Right renal cortex interstitium (tissue), 3 donors: ENCODE measurements at places on chromosomes 4 and X.

DNA sequence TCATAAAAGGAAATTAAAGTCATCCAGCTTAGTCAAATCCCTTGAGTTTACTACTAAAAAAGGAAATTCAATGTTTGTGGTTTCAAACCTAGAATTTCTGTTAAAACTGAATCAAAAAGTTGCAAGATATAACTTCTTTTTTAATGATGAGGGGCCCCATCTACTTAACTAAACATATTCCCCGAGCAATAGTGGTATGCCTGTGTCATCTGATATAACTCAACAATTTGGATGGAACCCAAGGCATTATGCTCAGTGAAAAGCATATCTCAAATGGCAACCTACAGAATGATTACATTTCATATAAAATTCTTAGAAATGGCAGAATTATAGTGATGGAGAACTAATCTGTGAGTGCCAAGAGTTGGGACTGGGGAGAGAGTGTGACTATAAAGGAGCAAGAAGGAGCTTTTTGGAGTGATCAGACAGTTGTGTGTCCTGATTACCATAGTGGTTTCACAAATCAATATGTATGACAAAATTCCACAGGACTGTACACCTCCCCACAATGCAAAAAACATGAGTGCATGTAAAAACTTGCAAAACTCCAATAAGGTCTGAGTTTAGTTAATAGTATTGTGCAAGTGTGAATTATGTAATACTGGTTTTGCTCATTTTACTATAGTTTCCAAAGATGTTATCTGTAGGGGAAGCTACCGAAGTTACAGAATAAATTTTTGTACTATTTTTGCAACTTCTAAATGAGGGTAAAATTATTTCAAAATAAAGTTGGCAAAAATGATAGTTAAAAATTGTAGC, 323.2 kb downstream of the ARHGAP24 start:
- DNase-seq: no peak

GRCh38 chr4:78596111-78596742, 44.7 kb downstream of the ANXA3 start:
- DNase-seq: no peak

DNA sequence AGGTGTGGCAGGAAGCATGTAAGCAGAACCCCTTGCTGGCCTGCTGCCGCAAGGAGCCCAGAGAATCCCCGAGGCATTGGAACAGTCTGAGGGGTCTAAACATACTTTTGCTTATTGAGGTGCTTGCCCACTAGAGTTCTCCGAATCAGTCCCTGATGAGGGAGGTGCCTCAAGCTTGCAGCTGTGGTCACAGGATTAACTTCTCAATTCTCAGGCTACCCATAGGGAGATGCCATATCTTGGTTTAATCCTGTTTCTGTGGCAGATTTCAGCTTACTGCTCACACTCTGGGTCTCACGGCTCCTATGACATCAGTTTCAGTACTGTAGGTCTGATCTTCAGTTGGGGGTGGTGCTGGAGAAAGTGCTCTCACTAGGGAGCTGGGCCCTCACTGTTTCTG, 39.9 kb downstream of the CCNG2 start:
- no peak for DNase-seq

DNA sequence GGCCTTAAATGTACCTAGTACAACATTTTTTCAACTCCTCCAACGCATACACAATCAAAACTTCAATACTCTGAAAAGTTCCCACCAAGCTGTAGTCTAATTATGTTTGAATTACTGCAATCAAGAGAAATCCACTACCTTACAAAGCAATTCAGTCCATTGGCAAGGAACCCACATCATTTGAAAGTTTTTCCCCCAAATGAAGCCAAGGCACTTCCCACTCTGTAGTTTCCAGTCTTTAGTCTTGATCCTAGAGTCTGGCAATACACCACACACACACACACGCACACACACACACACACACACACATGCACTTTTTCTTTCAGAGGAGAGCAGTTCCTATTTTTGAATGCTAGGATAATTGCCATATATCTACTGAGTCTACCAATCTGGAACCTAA, 79.6 kb downstream of the ANTXR2 start:
- no peak for DNase-seq

DNA sequence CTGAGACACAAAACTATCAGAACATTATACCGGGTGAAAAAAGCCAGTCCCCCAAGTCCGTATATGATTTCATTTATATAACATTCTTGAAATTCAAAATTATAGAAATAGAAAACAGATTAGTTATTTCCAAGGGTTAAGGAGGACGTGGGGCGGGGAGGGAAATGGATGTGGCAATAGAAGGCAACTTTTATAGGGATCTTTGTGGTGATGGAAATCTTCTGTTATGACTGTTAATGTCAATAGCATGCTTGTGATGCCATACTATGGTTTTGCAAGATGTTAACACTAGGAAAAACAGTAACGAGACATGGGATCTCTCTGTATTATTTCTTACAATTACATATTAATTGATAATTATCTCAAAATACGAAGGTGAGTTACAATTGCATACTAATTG, 96.4 kb downstream of the LNX1 start:
- no peak for DNase-seq

GRCh38 chrX:148649145-148649795, 148.9 kb downstream of the AFF2 start:
- DNase-seq: no peak
